Urinary bladder (tissue), 4 donors: ENCODE measurements at places on chromosomes 4 and X. TPM values are rescaled to one million over a fixed set of nuclear protein-coding genes. Genes with fewer than 3 reads are reported as not detected.

GRCh38 chr4:184664445-184665210 lies 15.1 kb downstream of the PRIMPOL start:
- no peak for DNase-seq

- no peak for DNase-seq
These were observed 159.3 kb downstream of the PALLD start for GRCh38 chr4:168656055-168656660.

DNA sequence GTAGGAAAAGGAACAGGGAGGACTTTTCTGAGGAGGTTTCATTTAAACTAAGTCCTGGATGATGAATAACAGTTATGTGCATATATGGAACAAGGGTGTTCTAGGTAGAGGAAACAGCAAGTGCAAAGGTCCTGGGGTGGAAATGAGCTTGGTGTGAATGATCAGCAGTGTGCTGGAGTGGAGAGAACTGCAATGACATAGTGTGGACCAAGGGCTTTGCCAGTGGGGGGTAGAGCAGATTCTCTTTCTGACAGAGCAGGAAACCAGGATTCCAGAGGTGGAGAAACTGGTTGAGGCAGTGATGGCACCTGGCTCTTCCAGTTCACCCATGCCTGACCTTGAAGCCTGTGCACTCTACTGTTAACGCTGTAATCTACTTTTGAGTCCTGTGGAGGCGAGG lies 1.7 kb downstream of the PPP1R3F start:
- no peak for DNase-seq

GRCh38 chr4:82780752-82781231 lies 17.8 kb downstream of the SCD5 start:
- peak; percentile 84 for DNase-seq

GRCh38 chr4:61462451-61463326 lies 262.6 kb downstream of the ADGRL3 start:
- no peak for DNase-seq

DNA sequence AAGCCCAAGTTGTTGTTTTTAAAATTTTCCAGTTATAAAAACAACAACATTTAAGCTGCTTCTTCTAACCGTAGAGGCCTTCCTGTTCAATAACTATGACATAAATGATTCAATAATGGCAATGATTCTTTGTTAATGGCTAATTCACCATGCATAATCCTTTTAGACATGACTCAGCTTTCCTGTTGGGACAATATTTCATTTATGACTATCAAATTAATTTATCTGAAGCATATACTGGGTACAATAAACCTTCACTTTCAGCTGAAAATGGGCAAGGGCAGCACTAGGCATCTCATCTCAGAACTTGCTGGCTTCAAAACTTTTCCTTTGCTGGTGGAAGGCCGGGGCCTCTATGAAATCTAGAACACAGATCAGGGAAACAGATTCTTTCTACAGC lies 38.9 kb downstream of the TBC1D9 start:
- no peak for DNase-seq

DNA sequence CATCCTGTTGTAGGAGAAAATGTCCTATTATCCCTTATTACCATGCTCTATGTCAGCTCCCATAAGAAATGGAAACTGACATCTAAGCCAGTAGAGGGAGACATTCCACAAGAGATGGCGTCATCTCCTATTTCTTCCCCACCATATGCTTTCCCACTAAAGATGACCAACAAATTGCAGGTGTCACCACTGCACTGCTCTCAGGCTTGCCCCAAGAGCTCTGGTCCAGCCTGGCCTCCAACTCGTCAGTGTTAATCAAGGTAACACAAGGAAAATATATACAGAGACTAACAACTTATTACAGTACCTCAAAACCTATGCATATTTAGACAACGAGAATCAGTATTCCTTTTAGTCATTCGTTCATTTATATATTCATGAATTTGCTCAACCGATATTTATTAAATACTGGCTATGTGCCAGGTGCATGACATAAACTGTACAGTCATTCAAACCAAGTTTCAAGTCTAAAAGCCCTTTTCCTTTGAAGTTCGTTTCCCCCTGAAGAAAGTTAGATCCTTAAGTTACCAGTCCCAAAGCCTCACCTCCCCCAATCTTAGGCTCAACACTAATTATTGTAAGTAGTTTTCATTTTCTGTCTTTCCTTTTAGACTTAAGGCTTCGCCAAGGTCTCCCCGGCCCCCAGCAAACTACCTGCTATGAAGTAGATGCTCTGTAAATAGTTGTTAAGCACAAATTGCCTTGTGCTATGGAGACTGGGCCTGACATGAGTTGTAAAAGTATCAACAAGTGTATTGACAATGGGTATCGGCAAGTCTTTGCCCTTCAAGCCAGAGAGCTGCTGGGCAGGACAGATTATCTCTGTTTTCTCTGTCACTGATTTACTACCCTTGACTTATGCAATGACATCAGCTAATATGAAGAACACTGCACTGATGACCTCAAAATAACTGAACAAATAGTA lies 3.1 kb upstream of the FGB start:
- DNase-seq, result no peak

DNA sequence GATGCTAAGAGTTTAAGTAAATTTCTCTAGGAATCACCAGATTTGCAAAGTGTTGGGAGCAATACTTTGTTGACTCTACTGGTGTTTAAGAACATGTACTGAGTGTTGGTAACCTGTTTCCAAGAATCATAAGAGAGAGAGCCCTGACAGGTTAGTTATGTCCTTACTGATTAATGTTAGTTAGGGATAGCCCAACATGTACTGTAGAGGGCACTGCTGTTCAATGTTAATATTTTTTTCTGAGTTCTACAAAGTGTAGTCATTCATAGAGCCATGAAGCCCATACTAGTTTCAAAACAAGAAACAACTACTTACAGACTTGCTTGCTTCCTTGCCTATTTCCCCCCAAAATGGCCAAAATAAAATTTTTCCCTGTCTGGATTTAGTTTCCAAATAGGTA lies 11.9 kb downstream of the TMPRSS11D start:
- no peak for DNase-seq

DNA sequence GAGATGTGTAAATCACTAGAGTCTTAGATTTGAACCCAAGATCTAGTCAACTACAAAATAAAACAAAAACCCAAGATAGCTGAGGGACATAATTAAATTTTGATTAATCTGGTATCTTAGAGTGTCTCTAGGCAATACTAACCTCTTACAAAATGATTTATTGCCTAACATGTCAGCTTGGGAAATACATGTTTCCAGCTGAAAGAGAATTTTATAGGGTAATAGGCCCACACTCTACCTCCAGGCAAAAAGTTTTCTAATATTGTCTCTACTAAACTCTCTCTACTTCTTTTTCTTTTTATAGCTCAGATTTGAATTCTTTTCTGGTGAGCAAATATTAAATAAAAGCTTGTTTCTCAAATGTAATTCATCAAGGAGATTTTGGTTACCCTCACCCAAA lies 263.2 kb downstream of the IL15 start:
- no peak for DNase-seq

DNA sequence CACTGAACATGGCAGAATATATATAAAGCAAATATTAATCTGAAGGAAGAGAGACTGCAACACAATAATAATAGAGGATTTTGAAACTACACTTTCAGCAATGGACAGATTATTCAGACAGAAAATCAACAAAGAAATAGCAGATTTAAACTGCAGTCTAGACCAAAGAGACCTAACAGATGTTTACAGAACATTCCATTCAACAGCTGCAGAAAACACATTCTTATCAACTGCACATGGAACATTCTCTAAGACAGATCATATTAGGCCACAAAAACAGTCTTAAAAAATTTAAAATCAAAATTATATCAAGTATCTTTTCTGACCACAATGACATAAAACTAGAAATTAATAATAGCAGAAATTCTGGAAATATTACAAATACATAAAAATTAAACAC lies 27.1 kb downstream of the CENPE start:
- no peak for DNase-seq

GRCh38 chrX:51866210-51866609 lies 27.2 kb upstream of the MAGED1 start:
- DNase-seq, result no peak

The UGT2B15 gene
- 0.08 TPM for polyA plus RNA-seq

The RNF150 gene
- 13.2 TPM for polyA plus RNA-seq

The FAM241A gene
- polyA plus RNA-seq, result 3.9 TPM

The RHOH gene
- polyA plus RNA-seq, result 3.2 TPM

The APLN gene
- 1.0 TPM for polyA plus RNA-seq

The NEIL3 gene
- polyA plus RNA-seq, result not detected

The RLIM gene
- 8.4 TPM for polyA plus RNA-seq

The GPRASP2 gene
- 17.7 TPM for polyA plus RNA-seq
